NCI-H2081 (cell line): ENCODE measurements at places on chromosomes 12 and 14.

DNA sequence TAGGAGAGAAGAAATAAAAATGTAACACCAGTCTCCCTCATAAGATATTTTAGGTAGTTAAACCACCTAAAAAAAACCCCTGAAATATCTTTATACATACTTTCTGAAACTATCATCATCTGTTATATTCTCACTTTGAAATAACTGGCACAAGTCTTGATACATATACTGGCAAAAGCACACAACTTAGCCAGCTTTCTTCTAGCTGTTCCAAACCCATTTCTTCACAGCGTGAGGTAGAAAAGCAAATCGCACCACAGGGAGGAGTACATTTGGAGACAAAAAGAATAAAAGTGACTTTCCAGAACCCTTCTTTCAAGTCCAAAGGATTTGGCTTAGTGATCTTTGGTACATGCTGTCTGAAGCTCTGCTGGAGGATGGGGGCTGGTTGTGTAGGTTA lies 78.5 kb downstream of the RERG start:
- no peak for DNase-seq

DNA sequence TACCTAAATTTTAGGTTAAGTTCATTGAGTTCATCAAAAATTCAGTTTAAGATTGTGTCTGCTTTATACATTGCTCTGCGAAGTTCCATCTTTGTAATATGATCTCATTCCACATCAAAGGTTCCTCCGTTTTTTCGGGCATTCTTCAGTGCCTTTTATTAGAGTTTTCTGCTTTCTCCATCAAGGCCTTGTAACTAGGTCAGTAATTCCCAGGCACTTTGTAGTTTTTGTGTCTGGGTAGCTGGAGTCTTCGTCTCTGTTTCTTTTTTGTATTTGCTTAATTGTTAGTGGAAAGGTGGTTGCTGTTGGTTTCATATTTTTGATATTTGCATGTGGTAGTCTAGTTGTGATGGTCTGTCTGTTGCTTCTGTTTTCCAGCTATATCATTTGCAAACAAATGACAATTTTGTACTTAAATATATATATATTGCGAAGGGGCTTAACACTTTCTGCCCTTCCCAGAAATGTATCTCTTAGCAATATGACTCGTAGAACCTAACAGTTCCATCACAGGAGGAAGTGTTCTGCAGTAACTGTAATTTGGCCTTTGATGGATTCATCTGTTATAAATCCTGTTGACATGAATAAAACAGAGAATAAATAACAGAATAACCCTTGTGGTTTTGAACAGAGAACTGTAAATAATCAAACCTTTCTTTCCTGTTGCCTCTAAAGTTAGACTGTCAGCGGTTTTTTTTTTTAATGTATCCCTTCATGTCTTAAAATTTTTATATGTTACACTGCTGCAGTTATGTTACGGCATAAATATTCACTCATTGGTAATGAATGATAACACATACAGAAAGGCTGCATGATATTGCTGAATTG lies 88.4 kb upstream of the DYNC1H1 start:
- DNase-seq: no peak

GRCh38 chr12:127548123-127548553 lies 718.8 kb upstream of the TMEM132C start:
- DNase-seq: peak; percentile 88

DNA sequence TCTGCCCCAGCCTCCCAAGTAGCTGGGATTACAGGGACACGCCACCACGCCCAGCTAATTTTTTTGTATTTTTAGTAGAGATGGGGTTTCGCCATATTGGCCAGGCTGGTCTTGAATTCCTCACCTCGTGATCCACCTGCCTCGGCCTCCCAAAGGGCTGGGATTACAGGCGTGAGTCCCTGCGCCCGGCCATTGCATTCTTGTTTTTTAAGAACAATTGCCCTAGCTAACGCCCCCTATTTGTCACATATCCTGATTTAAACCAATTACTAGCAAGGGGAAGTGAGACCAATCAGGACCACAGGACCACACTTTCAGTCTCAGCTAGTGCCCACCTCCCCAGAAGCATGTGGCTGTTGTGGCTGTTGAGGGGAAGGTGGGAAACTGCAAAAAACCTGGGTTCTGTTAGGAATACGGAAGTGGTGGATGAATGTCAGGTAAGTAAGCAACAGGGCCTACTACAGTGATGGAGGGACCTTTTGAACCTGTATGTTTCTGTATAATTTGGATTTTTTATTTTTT lies 37.8 kb upstream of the NFYB start:
- DNase-seq: no peak

- no peak for DNase-seq
Measured at GRCh38 chr12:27491226-27491625, 32.8 kb upstream of the PPFIBP1 start.

GRCh38 chr12:47190905-47191304 lies 111.1 kb upstream of the AMIGO2 start:
- no peak for DNase-seq

DNA sequence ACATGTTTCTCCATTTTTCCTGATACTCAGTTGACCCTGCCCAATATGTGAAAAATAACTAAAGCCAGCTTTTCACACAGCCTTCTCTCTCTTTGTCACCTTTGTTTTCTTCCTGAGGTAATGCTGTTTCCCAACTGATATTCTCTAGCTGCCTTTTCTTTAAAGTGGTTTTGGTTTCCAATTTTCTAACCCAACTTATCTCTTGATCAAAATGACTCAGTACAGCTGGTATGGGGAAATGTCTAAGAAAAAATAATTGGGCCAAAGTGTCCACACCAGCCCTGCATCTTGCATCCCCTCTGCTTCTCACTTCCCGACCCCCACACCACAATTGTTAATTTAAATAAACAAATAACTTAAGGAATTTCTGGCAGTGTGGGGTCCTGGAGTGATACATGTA lies 193.8 kb downstream of the SYT1 start:
- no peak for DNase-seq

GRCh38 chr12:111597831-111598636 lies 1.1 kb downstream of the ATXN2 start:
- peak; percentile 33 for DNase-seq

- DNase-seq: peak; percentile 85
Measured at GRCh38 chr12:57726151-57726883, 12.2 kb downstream of the AGAP2 start.

DNA sequence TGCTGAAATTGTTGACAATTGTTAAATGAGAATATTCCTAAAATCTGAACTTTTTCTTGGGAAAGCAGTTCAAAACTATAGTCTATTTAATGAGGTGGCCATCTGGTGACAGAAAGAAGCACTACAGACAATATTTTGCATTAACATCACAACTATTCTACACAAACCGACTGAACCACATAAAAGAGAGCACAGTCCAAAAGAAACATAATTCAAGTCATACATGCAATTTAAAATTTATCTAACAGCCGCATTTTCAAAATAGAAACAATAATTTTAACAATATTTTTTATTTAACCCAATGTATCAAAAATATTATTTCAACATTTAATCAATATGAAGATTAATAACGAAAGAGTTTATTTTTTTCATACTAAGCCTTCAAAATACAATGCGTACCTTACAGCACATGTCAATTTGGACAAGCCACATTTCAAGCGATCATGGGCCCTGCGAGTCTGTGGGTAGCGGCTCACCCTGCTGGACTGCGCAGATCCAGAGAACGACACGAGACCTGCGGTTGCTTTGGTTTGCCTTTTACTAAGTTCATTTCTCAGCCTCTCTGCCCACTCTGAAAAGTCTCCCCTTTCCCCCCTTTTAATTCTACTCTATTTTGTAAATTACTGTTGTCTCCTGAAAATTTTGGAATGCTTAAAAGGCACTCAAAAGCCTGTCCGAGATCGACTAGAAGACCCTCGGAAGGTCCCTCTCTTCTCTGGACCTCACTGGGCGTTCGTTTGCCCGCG lies 947 bp upstream of the LRRC9 start:
- DNase-seq: peak; percentile 13

GRCh38 chr14:75234173-75235115 lies 44.2 kb upstream of the FOS start:
- DNase-seq: no peak

DNA sequence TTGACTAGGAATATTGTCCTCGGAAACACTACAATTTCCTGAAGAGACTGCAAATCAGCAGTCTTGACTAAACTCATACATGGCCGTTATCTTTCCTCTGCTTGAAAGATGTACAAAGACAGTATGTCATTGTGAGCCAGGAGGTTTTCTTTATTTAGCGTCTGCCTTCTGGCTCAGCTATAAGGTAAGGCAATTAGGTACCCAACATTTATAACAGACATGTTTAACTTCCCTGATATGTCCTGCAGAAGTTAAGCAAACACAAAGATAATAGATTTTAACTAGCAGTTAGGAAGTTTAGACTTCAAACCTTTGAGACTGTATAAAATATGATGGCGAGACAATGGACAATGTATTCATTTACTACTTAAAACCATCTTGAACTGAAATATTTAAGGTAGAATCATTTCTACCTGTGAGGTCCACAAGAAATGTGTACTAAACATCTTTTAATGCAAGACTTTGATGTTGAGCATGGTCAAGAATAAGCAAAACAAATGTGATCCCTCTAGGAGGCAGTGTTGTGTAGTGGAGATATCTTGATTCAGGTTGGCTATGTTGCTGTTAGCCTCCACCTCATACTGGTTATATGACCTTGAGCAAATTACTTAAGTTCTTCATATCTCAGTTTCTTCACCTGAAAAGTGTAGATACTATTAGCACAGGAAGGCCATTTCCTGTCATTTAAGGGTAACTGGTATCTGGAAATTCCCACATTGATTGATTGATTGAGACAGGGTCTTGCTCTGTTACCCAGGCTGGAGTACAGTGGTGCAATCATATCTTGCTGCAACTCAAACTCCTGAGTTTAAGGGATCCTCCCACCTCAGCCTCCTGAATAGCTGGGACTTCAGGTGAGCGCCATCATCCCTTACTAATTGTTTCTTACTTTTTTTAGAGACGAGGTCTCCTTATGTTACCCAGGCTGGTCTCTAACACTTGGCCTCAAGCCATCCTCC lies 96.3 kb upstream of the EEA1 start:
- DNase-seq: peak; percentile 46
